H4 (cell line): ENCODE measurements at places on chromosomes 5 and 9.

GRCh38 chr5:158838781-158839180 is 260.9 kb downstream of the EBF1 start:
- DNase-seq: no peak

GRCh38 chr5:8349855-8350254 is 480.9 kb downstream of the MTRR start:
- no peak for DNase-seq

DNA sequence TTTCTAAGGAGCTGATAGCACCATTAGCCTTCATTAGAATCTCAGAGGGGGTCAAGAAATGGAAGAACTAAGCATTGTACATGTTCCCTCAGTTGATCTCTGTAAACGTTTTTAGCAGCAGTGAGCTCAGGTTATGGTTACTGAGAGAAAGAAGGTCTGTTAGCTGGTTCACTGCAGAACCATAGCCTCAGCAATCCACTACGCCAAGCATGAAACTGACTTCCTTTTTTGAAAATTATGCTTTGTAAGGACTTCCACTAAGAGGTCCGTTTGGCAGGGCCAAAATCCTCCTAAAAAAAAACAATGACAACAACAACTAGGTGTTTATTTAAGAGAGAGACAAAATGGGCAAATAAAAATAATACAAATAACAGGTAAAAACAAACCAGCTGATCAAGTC is 273.3 kb downstream of the AOPEP start:
- DNase-seq: no peak

GRCh38 chr5:42487077-42487476 is 63.8 kb downstream of the GHR start:
- DNase-seq: no peak

GRCh38 chr9:107155244-107155817 is 127.7 kb upstream of the RAD23B start:
- DNase-seq: no peak
